ENCODE measurements at places on chromosomes 5 and 9. TPM values are rescaled to one million over a fixed set of nuclear protein-coding genes. Genes with fewer than 3 reads are reported as not detected.

The SLC6A19 gene
- not detected for total RNA-seq

The TEX48 gene
- total RNA-seq = 0.56 TPM

- H3K4me1 ChIP-seq = peaks cover 16% of the 10 kb centered on the region
- no peaks in the 10 kb centered on the region for H3K27me3 ChIP-seq
- H3K27ac ChIP-seq = no peak overlapping the region
- no peak overlapping the region for H3K4me3 ChIP-seq
- peaks cover 62% of the 10 kb centered on the region for H3K36me3 ChIP-seq
Observed at GRCh38 chr9:133333011-133333410, 3.0 kb downstream of the SURF6 start.

DNA sequence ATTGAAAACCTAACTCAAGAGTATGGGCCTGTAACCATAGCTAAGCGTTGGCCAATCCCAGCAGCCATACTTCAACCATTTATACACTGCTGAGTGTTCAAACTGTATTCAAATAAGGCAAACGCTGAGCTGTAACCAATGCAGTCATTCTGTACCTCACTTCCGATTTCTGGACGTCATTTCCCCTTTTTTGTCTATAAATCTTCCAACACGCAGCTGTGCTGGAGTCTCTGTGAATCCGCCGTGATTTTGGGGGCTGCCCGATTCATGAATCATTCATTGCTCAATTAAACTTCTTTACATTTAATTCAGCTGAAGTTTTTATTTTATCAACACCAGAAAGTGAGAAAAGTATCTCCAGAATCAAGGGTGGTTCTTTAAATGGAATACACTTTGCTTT, 31.7 kb downstream of the MTX3 start:
- H3K36me3 ChIP-seq = no peaks in the 10 kb centered on the region
- H3K4me3 ChIP-seq = no peak overlapping the region
- H3K27me3 ChIP-seq = no peaks in the 10 kb centered on the region
- peaks cover 23% of the 10 kb centered on the region for H3K4me1 ChIP-seq

GRCh38 chr5:16515532-16515931, 49.9 kb upstream of the ZNF622 start:
- no peak for DNase-seq
- H3K36me3 ChIP-seq = peaks cover 2% of the 10 kb centered on the region
- H3K27ac ChIP-seq = no peak overlapping the region

The CTXN3 gene
- total RNA-seq = not detected

The INSL4 gene
- not detected for total RNA-seq

The FAM169A gene
- 2.6 TPM for total RNA-seq

DNA sequence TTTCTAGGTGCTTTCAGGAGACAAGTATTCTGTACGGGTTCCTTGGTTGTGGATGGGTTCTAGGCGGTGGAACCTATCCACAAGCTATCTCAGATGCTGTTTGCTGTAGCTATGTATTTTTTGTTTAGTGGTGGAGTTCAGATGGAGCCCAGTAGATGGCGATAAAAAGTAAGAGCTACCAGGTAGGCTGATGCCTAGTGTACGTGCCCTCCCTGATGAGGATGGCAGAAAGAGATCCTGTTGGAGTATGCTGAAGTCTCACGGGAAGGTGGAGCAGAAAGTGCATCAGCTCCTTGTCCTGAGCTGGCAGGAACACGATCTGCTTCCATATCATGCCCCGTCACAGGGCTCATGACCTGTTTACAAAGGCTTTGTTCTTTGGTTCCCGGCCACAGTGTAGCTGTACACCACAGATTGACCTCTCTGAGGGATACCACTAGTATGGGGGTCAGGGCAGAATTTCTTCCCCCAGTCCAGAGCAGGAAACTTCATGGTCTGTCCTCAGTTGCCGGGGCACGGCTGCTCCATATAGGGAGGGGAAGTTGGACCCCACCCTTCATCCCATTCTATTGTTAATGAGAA, 12.6 kb upstream of the UGT3A2 start:
- H3K27me3 ChIP-seq = peaks cover 30% of the 10 kb centered on the region
- no peaks in the 10 kb centered on the region for H3K36me3 ChIP-seq
- no peak overlapping the region for H3K4me3 ChIP-seq
- H3K4me1 ChIP-seq = no peaks in the 10 kb centered on the region
- H3K27ac ChIP-seq = no peak overlapping the region

GRCh38 chr5:1763548-1763911, 36.1 kb downstream of the MRPL36 start:
- DNase-seq = peak; percentile 82
- H3K27ac ChIP-seq = no peak overlapping the region
- no peaks in the 10 kb centered on the region for H3K4me1 ChIP-seq

DNA sequence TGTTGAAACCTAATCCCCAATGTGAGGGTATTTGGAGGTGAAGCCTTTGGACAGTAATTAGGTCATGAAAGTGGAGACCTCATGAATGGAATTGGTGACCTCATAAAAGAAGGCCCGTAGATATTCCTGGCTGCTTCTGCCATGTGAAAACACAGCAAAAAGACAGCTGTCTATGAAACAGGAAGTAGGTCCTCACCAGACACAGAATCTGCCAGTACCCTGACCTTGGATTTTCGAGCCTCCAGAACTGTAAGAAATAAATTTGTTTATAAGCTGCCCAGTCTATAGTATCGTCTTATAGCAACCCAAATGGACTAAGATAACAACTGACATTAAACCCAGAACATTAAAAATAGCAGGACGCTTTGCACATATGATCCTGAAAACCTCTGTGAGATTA, 371.1 kb downstream of the SPOCK1 start:
- no peaks in the 10 kb centered on the region for H3K4me1 ChIP-seq
- no peaks in the 10 kb centered on the region for H3K27me3 ChIP-seq
- no peak for DNase-seq
- no peak overlapping the region for H3K27ac ChIP-seq
- no peaks in the 10 kb centered on the region for H3K36me3 ChIP-seq
